ENCODE measurements at places on chromosomes 16 and 17. TPM values are rescaled to one million over a fixed set of nuclear protein-coding genes. Genes with fewer than 3 reads are reported as not detected.

GRCh38 chr16:18959031-18959505 lies 24.7 kb upstream of the TMC7 start:
- no peak for DNase-seq

- DNase-seq, result no peak
Measured at GRCh38 chr16:675884-676564, 553 bp downstream of the RHBDL1 start.

GRCh38 chr16:75317101-75317522 lies 65.7 kb upstream of the BCAR1 start:
- DNase-seq, result no peak

- peak; percentile 72 for DNase-seq
Measured at GRCh38 chr16:70579648-70580630, 56.3 kb downstream of the SF3B3 start.

DNA sequence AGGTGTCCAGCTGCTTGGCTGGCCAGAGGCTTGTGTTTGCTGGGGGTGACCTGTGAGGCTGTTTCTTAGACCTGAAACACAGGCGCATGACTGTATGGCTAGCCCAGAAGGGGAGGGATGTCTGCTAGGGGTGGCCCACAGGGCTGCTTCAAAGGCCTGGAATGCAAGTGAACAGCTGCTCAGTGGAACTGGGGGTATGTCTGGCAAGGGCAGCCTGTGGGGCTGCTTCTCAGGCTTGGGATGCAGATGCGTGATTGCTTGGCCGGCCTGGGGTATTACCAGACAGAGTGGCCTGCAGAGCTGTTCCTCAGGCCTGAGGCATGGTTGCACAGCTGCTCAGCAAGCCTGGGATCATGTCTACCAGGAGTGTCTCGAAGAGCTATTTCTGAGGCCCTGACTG lies 20.5 kb downstream of the TANC2 start:
- DNase-seq, result no peak

GRCh38 chr16:85111184-85111583 lies 1.1 kb downstream of the CIBAR2 start:
- DNase-seq, result no peak

DNA sequence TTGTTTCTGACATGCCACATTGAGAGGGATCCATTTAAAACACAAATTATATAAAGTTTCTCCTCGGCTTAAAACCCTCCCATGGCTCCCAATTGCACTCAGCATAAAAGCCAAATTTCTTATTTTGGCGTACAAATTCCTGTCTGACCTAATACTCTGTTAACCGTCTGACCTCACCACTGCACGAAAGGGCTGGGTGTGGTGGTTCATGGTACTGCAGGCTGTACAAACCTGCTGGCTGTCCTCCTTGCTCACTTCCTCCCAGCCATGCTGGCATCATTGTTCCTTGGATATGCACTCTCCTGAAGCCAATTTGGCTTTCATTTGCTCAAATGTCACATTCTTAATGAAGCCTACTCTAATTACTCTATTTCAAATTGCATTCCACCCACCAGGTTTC lies 301.6 kb upstream of the C16orf82 start:
- no peak for DNase-seq

GRCh38 chr17:81928544-81929252 lies 1.2 kb upstream of the MAFG start:
- DNase-seq, result no peak

- no peak for DNase-seq
Measured at GRCh38 chr16:50334106-50334975, 34.4 kb downstream of the BRD7 start.

DNA sequence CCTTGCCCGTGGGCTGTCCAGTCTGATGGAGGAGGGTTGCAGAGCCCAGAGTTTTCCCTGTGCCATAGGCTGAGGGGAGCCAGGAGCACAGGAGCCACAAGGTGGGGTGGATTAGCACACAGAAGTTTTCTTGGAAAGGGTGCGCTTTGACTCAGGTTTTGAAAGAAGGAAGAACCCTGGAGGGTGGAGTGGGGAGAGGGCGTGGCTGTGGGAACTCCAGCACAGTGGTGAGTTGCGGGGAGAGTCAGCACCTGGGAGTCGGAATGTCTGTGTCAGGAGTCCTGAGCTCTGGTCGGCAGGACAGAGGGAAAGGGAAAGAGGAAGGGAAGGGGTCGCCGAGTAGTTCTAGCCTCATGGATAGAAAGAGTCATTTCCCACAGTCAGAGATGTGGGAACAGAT lies 8.9 kb upstream of the KRT14 start:
- peak; percentile 34 for DNase-seq

GRCh38 chr16:1488054-1488601 lies 616 bp downstream of the PTX4 start:
- DNase-seq, result no peak

DNA sequence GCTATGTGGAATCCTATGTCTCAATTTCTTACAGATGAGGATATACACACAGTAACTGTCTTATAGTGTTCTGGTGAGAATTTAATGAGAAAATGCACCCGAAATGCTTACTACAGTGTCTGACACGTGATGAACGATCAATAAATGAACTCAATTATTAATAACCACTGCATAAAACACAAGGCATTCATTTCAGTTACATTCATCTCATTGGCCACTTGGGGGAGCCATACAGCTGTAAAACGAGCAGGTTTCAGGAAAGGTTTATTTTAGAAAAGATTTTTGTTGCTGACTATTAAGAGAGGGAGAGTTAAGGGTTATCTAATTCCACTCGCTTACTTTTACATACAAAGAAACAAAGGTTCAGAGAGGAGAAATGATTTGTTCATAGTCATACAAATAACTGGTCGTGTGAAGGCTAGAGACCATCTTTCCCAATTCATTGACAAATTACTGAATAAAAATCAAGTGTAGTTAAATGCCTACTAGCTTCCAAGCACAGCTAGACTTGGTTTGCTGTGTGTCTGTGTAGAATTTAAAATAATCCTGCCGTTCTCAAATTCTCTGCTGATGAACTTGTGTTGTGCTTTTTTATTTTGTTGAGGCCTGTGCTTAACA lies 160.1 kb downstream of the MAP2K4 start:
- no peak for DNase-seq

KRT31 gene
- not detected for total RNA-seq

- no peak for DNase-seq
Measured at GRCh38 chr17:19311421-19312215, 50.9 kb downstream of the B9D1 start.

STH gene
- total RNA-seq, result not detected

GAS2L2 gene
- not detected for total RNA-seq

DNA sequence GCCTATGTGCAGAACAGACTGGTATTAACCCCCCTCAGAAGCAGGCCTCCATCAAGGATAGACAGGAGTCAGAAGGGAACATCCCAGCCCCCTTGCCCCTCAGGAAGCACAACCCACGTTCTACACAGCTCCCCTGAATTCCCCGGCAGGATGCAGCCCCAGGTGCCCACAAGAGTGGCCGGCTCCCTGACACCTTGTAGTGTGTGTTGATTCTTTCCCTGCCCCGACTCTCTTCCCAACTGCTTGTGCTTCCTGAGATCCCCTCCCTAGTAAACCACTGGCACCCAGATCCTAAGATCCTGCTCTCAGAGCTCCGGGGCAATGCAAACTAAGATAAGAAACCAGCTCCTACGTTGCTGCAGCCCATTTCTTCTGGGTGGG lies 34.8 kb upstream of the LITAF start:
- no peak for DNase-seq

DNA sequence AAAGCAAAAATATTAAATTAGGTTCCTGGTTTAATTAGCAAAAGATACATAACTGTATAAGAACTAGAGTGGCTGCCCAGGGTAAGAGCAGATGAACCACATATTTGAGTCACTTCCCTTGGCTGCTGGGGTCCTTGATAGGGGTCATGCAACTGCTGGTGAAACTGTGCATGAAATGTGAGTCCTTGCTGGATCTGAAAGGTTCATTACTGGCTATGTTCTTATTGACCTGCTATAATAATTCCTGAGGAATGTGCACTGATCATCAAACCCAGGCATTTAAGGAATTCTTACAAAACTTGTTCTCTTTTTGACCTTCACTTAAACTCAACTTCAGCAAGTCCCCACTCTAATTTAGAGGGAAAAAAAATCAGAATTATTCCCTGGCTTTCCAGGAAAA lies 183.4 kb downstream of the ZNF18 start:
- DNase-seq, result no peak

DERL2 gene
- total RNA-seq, result 64.0 TPM

DNA sequence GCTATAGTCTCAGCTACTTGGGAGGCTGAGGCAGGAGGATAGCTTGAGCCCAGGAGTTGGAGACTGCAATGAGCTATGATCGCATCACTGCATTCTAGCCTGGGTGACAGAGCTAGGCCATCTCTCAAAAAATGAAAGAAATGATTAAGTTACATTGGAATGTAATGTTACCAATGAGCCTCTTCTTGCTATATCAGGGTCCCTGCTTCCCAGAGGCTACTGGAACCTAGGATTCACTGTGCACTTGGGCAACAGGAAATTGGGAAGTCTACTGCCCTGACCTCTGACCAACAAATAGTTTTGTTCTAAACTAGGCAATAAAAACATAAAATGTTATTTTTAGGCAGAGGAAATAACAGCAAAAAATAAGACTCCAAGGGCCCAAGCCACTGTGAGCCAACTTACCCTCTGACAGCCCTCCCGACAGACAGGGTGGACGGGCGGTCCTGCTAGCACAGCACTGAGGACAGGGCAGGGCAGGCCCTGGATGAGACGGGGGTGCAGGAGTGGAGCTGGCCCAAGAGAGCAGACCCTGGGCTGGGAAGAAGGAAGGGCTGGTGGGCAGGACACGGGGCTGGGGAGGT lies 27.5 kb downstream of the NSMCE1 start:
- DNase-seq, result peak; percentile 60

DNA sequence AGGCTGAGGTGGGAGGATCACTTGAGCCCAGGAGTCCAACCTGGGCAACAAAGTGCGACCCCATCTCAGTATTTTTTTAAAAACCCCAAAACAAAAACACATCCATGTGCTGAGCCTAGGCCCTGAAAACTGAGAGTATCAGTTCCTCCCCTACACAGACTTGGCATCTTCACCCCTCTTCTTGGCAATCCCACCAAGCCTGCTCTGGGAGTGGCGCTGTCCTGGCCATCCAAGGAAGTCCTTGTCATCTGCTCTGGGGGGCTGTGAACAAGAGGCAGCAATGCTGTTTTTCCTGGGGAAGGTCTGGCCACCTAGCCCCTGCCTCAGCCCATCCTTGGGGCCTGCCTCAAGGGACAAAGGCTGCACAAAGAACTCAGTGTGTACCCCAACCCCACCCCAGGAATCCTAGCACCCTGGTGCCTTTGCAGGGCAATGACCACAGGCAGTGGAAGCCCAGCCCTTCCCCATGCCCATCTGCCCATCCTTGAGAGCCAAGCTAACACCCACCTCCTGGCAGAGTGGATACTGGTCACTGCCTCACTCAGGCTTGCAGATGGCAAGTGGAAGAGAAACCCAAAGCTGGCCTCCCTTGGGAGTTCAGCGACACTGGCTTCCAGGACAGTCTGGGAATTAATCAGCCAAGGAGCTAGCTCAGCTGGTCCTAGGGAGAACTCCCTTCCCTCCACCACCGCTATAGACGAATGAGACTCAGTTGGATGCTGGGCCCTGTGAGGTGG lies 14.8 kb upstream of the GFOD2 start:
- DNase-seq, result no peak

GRCh38 chr16:81463296-81463890 lies 18.8 kb downstream of the CMIP start:
- DNase-seq, result no peak

SLC16A3 gene
- total RNA-seq, result 77.5 TPM

Data from upper lobe of right lung (tissue), 1 donor.